ENCODE measurements at places on chromosomes 16 and 17.
A peak's percentile ranks its signal among the peaks of the same experiment; 100 is the strongest.

DNA sequence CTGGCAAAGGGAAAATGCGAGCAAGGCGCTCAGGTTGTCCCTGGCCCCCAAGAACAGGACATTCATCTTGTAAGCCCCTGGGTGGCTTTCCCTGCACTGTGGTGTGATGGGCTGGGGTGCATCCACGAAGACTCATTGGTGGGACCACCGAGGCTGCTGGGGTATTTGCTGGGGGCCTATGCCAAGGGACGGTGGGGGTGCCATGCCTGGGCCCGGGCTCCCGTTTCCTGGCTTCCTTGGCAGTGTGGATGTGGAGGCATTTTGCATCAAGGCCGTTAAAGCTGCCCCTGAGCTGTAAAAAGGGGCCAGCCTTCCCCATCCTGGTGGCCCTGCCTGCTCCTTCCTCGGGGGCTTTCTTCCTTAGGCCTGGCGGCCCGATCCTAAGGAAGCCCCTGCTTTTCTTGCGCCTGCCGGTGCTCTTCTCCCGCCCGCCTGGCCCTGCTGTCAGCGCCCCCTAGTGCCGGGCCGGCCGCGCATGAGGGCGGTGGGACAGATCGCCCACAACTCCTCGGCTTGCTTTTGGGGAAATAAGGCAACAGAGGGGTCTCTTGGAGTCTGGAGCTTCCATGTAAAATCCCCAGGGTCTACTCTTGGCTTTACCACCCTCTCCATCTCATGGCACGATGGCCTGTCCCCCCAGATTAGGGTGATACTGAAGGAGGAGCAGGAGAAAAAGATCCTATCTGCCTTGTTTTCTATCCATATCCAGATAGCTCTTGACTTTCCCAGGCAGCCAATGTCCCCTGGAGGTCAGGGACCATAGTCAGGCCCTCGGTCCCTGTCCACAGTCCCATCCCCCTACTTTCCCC lies 9.8 kb upstream of the TBX2 start:
- peak; percentile 70 for DNase-seq

DNA sequence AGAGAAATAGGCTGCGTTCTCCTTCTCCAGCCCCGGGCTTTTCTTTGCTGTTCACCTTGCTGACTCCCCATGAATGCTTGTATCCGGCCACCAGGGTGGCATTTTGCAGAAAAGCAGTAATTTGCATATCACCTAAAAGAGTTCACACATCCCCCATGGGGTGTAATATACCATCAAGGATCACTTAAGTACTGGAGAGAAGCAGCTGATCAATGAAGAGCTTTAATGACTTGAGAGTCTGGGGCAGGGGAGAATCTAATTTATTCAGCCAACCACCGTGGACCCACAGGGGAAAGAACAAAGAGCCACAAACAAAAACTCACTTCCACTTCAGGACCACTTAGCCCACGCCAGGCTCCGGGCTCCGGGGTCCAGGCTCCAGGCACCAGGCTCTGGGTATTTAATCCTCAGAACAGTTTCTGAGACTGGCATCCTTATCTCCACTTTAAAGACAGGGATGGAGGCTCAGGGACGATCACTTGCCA lies 33.9 kb upstream of the SEC14L1 start:
- peak; percentile 37 for DNase-seq

DNA sequence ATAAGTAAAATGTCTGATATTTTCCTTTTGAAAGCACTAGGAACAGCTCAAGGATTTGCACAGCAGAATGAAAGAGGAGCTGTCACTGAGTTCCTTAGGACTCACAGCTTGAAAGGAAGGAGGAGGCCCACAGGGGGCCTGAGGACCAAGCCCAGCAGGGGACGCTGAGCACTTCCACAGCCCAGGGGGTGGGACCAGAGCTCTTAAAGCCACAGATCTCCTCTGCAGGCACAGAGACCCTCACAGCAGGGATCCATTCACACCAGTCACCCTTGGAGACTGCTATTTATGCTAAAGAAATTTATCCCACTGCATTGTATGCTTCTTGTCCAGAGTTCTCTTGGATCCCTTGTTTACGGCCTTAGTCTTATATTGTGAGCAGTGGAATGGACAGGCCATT lies 253.3 kb downstream of the STX8 start:
- DNase-seq, result no peak

- DNase-seq, result no peak
These were observed 24.0 kb downstream of the RNF213 start for GRCh38 chr17:80284631-80285030.

DNA sequence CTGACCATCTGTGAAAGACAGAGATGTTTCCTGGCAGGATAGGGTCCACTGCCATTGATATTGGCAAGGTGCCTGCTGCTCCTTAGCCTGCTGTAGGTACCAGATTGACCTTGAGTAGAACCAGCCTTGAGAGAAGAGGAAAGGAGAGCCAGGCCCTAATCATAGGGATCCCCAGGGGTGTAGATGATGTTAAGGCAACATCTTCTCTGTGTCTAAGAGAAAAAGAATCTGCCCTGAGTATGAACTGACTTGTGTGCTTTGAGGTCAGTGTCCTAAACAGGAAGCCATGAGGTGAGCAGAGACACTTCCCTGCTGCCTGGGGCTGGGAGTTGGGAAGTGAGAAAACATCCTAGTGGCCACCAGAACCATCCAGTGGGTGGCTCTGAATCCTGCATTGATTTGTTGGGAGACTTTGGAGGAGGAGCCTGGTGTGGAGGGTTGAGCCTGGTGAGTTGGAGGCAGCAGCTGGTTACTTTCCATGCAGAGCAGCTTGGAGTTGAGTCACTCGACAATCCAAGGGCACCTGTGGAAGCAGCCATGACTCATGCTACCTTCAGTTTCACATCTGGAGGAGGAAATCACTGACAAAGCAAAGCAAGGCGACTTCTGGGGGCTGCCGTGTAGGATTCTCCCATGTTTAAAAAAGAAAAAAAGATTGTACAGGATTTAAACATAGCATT lies 47.8 kb downstream of the BMERB1 start:
- no peak for DNase-seq

DNA sequence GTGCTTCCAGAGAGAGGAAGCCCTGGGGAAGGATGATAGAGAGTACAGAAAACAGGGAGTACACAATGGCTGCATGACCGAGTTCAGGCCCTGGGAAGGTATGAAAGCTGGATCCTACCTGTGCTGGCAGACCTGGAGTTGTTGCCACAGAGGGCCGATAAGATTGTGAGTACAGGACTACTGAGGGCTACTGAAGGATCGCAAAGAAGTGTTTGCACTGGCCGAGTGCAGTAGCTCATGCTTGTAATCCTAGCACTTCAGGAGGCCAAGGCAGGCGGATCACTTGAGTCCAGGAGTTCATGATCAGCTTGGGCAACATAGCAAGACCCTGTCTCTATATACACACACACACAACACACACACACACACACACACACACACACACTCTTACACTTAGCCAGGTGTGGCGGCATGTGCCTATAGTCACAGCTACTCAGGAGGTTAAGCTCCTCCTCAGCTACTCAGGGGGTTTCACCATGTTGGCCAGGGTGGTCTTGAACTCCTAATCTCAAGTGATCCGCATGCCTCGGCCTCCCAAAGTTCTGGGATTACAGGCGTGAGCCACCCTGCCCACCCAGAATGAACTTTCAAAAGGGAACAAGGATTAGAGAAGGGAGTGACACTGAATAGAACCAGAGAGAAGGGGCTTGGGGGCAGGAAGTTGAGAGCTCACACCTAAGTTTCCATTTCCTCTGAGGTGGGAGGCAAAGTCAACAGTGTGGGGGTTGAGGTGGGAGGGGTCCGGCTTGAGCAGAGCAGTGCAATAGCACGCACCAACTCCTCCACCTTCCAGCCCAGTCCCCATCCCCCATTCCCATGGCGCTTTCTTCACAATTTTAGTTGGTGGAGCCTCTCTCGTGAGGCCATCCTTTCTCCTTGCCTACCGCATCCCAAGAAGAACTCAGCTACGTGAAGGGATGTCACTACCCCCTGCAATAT lies 7.5 kb downstream of the SCIMP start:
- peak; percentile 61 for DNase-seq

DNA sequence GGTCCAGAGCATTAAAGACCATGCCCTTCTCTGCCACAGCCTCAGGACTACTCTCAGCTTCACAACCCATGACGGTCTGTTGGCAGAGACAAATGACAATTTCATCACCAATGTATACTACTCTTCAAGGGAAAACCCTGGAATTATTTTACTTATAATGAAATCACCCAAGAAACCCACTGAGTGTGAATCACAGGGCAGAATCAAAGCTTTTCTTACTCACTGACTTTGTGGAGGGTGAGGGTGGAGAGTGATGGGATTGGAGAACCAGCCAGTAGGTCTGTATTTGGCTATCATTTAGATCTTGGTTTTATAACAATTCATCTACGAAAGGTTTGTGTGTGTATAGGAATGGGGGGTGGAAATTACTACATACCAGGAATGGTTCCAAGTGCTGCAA lies 442.6 kb downstream of the SHISA9 start:
- DNase-seq, result no peak

GRCh38 chr17:34609210-34609609 lies 29.8 kb downstream of the TMEM132E start:
- DNase-seq, result no peak

DNA sequence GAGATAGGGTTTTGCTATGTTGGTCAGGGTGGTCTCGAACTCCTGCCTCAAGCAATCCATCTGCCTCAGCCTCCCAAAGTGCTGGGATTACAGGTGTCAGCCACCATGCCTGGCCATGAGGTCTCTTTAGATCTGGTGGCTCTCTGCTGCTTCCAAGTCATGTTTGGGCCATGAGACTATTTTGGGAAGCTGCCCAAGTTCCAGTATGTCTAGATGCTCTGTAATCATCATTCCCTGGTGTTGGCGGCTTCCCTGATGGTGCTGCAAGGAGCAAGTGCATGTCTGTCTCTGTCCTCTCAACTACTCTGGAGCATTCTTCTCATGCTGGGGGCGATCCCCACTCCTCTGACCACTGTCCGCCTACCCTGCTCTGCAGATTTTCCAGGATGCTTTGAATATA lies 6.4 kb upstream of the ODF4 start:
- no peak for DNase-seq

GRCh38 chr17:66331038-66331816 lies 28.8 kb downstream of the PRKCA start:
- no peak for DNase-seq

- no peak for DNase-seq
These were observed 727.2 kb upstream of the RBFOX1 start for GRCh38 chr16:6605490-6605889.

- no peak for DNase-seq
These were observed 2.2 kb upstream of the EFTUD2 start for GRCh38 chr17:44901411-44901921.

DNA sequence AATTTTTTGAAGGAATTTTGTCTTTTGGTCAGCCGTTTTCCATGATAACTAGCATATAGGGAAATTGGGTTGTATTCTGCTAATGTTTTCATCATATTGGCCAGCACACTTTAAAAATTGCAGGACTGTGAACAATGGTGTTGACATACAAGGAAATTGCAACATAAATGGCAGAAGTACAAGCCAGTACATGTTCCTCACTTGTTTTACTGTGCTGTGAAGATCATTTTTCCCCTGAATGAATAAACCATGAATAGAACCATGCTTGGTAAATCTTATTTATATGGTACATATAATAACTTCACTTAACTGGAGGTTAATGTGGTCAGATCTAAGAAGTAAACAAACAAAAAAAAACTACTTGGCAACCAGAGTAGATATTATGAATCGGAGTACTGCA lies 22.8 kb downstream of the OMG start:
- DNase-seq, result no peak

GRCh38 chr17:29303386-29303785 lies 9.4 kb upstream of the NUFIP2 start:
- DNase-seq, result no peak

- no peak for DNase-seq
These were observed 16.7 kb downstream of the CCR7 start for GRCh38 chr17:40548491-40548981.

All from GM10248 (cell line).